Natural killer cell treated with Interleukin-12 subunit alpha and Interleukin-12 subunit beta and Interleukin-15 and Interleukin-18, amount 100 ng/mL, for 72 hours (primary cell): ENCODE measurements at places on chromosomes 7 and 10.

GRCh38 chr7:42400961-42401360 lies 164.0 kb upstream of the GLI3 start:
- DNase-seq: no peak

DNA sequence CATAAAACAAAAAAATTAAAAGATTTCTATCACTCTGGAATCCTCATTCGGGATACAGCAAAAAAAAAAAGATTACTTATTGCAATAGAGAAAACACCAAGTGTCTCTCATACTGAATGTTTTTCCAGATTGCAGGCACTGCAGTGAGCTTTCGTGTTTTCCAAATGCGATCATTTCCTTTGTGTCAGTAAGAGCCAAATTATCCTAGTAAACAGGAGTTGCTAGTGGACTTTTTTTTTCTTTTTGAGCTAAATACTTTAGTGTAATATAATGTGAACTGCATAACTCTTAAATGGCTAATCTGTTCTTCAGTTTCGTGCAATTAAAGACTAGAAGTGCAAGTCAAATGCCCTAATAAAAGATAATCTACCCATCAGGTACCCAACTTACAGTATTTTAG lies 44.4 kb upstream of the TOMM7 start:
- no peak for DNase-seq

- DNase-seq: no peak
Measured at GRCh38 chr7:155809332-155809946, 2.8 kb downstream of the SHH start.

GRCh38 chr10:119217401-119217800 lies 10.0 kb downstream of the GRK5 start:
- no peak for DNase-seq

DNA sequence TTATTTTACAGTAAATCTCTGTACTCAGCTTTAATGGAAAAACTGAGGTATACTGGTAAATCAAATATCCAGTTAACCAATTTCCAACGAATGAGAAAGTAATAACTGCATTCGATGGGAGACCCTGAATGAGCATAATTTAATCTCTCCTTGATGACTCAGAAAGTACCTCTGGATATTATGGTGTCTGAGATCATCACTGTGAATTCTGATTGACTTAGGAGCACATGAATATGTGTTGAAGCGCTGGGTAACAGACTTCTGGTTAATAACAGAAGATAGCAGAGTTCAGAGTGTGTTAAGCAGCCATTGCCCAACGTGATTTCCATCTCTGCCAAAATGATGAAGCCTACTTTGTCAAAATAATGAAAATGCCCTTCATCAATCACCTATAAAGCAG lies 116.6 kb downstream of the NRP1 start:
- no peak for DNase-seq

- peak; percentile 79 for DNase-seq
Measured at GRCh38 chr10:124743191-124744101, 732 bp downstream of the FAM53B start.

- DNase-seq: no peak
Measured at GRCh38 chr7:64946772-64947171, 43.7 kb downstream of the ZNF273 start.

DNA sequence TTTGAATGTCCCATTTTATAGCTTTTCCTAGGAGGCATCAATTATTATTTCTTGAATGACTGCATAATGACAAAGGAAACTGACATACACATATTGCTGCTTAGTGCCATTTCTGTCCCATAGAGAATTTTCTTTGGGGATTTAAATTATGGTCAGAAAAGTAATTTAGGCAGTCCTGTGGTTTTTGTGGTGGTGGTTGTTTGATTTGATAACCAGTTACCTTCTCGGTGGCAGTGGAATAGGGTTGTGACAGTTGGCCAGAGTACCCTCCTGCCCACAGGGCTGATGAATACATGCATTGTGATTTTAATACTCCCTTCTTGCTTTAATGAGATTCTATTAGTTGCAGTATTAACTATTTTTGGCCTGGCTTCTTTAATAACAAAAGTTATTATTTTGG lies 6.6 kb upstream of the SGCE start:
- no peak for DNase-seq

- DNase-seq: no peak
Measured at GRCh38 chr7:23214423-23214822, 32.2 kb upstream of the GPNMB start.

GRCh38 chr7:21851559-21851967 lies 94.1 kb downstream of the CDCA7L start:
- no peak for DNase-seq

DNA sequence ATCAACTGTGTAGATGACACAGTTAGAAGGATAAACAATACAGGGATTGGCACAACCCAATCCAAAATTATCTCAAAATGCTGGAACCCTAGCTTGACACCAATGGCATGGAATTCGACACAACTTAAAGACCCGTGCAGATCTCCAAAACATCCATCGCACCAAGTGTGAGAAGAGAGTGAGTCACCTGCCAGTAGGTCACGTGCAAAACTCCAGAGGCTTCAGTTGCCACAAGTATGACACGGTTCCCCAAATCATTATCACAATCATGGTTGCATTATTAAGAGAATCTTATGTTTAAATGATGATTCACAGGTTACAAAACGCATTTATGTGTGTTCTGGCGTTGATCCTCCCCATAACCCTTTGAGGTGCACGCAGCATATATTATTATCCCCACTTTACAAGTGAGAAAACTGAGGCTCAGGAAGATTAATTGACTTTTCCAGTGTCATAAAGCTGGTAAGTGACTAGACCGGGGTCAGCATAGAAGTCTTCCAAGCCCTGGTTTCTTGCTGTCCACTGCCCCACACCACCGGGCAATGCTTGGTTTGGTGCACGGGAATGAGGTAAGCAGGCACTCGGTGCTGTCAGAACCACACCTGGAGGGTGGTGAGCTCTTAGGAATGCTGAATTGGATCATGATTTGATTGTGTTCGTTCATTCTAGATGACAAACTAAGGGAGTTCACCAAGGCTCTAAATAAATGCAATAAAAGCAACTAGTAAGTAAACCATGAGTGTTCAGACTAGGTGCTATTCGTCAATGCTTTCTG lies 23.6 kb upstream of the STK17A start:
- no peak for DNase-seq

GRCh38 chr10:113849140-113849803 lies 4.6 kb downstream of the DCLRE1A start:
- DNase-seq: no peak

DNA sequence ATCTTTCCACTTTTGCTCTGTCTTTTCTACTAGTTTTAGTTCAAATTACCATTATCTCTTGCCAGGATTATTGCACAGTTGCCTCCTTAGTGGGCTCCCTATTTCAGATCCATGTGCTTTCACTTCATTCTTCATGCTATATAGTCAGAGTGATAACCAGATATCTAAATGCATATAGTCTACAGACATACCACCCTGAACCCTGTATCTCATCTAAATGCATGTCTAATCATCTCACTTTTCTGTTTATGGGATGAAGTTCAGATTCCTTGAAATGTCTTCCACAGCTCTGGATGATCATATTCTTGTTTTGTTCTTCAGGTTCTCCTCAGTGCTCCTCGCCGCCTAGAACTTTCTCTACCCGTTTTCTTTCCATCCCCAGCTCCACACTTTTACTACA lies 13.8 kb downstream of the RSBN1L start:
- no peak for DNase-seq

- DNase-seq: no peak
Measured at GRCh38 chr10:114516356-114516755, 112.1 kb upstream of the AFAP1L2 start.

GRCh38 chr7:105689067-105689819 lies 108.0 kb upstream of the EFCAB10 start:
- DNase-seq: peak; percentile 54
